Fibroblast of upper back skin (primary cell): ENCODE measurements at places on chromosomes 5 and 9.

GRCh38 chr9:73239570-73240265, 88.1 kb downstream of the ANXA1 start:
- no peak for DNase-seq

DNA sequence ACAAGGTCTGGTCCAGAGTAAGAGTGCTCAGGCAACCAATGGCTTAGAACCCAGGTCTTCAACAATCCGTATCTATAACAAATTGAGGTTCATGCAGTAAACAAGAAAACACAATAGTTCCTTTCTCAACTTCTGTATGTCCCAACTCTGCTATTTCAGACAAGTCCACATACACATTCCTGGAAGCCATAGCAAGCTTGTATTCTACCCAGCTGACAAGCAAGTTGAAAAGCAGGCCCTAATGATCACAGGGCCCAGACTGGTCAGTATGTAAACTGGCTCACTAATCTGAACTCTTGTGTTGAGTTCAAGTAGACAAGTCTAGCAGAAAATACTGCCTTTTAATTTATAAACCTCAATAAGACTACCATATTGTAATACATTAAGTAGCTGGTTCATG, 26.9 kb downstream of the FNIP1 start:
- no peak for DNase-seq

GRCh38 chr9:76652894-76653293, 111.3 kb upstream of the PCA3 start:
- no peak for DNase-seq

DNA sequence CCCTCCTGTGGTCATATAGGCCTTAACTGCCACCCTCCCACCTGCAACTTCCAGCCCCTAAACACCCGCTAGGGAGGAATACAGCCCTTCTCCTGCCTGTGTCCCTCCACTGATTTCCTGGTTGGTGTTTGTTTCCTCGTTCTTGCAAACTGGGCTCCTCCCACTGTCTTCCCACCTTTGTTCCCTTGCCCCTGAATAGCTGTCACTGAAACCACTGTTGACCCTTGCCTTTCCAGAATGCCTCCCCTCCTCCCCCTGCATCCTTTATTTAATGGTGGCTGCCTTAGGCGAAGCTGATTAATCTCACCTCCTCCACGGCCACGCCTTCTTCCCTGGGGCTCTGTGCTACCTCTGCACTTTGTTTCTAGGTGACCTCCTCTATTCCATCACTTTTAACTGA, 626.7 kb downstream of the BNC2 start:
- no peak for DNase-seq

- DNase-seq: peak; percentile 31
Observed at GRCh38 chr5:171226864-171227263, 82.2 kb upstream of the TLX3 start.

DNA sequence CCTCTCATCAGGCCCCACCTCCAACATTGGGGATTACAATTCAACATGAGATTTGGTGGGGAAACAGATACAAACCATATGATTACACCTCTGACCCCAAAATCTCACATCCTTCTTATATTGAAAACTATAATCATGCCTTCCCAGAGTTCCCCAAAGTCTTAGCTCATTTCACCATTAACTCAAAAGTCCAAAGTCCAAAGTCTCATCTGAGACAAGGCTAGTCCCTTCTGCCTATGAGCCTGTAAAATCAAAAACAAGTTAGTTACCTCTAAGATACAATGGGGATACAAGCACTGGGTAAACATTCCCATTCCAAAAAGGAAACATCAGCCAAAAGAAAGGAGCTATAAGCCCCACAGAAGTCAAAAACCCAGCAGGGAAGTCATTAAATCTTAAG, 26.8 kb upstream of the ARSB start:
- DNase-seq: no peak
